ENCODE measurements at places on chromosomes 5 and 9.

DNA sequence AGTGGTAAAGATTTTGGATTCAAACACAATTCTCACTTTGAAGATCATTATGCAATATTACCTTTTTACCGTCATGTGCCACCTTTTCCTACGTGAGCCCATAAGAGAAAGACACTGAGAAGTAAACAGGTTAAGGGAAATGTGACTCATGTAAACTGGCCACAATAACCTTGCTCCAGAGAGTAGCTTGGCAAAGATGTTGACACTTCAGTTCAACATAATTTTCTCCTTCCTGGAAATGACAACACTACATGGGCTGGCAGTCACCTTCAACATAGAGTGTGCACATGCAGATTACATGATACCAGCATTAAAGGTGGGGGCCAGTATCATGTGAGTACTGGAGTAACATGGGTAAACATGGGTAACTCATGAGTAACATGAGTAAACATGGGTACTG, 141.9 kb downstream of the CDK5RAP2 start:
- no peak for DNase-seq

DNA sequence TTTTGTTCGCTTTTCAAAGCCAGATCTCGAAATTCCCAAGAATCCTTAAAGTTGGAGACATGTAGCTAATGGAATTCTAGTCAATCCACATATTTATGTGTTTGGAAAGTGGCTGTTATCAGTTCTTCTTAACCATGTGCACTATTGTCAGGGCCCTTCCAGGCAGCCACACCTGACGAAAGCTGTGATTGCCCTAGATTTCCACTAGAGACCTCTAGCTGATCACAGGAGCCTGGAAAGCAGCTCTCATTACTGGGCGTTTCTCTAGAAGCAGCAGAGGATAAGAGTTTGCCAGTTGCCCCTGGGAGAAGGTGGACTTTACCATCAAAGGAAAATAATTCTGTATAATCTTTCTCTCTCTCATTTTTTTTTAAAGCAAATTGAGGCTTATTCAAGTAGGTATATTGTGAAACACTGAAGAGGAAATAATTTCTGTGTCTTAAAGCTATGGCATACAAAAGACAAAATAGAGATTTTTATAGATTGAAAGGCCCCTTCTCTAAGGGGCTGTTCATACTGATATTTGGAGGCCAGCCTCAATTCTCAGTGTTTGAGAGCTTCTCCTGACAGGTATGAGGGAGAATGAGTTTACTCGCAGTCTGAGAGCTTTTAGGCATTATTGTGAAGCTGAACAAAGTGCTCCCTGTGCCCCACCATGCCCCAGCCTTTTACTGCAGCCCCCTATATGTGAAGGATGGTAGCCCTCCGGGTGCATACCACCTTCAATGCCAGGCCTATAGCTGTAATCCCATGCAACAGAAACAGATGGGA, 405.4 kb upstream of the ACTBL2 start:
- DNase-seq, result peak; percentile 87

DNA sequence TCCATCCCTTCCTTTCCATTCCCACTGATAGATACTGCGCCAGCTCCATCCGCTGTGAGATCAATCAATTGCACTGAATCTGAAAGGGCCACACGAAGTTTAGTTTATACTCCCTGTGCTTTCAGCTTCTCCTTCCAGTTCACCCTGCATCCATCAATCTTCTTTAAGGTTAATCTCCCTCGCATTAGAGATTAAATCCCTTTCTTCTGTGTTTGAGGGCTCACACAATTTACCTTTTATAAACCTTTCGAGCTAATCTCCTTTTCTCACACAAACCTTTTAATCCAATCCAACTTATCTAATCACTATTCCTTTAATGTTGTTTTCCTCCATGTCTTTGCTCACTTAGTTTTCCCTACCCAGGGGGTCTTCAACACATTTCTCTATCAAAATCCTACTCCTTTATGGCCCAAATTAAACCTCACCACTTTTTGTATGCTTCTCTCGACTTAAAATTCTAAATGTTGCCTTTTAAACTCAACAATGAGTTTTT, 64.6 kb upstream of the HAPLN1 start:
- DNase-seq, result no peak

DNA sequence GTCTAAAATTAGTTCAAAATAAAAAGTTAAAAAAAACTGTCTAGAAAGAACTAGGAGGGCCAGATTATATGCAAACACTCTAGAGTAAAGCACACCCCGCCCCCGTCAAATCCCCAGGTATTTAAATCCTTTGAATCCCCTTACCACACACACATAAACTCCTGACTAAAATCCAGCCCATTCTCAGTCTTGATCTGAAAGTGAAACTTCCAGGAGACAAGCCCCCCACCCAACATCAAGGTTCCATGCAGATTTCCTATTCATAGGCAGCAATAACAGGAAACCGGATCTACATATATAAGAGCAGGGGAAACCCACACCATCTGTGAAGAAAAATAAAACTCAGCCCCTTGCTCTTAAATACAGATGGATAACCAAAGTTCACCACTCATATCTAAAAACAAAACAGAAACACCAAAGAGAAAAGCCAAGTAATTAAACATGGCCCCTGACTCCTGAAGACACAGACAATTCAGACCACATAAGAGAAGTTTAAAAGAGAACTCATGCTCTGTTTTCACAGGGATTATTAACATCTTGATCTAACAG, 42.3 kb downstream of the MARCHF3 start:
- DNase-seq, result no peak

All from RWPE1 (cell line).